Foreskin keratinocyte (primary cell): ENCODE measurements at places on chromosomes 12 and 14.

GRCh38 chr12:95004610-95005009 lies 1.1 kb upstream of the NDUFA12 start:
- DNase-seq = no peak

DNA sequence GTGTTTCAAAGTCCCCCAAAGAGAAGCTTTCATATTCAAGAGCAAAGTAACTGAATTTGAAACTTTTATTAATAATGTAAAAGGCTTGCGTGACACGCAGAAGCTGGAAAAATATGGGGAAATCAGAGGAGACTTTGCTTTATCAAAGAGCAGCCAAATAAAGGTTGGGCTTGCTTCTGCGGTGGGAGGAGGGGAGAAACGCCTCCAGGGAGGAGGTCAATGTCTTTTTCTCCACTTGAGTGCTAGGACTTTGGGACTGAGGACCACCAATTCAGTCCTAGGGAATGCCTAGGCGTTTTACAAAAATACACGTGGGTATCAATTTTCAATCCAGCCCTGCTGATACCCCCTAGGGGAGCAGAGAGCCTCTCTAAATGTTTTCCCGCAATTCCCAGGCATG lies 60.9 kb upstream of the FZD10 start:
- DNase-seq = no peak

DNA sequence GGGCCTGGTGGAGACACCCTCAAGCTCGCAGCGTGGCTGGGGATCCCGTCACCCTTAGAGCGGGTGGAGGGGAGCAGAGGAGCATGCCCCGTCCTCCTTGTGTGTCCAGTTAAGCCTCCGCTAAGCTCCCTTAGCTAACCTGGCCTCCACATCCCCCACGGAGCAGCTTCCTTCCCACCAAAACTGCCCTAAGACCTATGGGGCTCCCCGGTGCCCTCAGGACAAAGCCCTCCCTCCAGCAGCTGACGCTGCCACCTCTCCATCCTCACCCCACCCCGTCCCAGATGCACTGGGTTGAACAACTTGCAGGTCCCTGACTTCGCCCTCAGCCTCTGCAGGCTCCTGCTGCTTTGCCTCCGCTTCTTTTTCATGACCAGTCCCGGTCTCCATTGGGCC lies 4.0 kb downstream of the AHNAK2 start:
- no peak for DNase-seq

- DNase-seq = no peak
Observed at GRCh38 chr12:42030588-42030987, 114.1 kb downstream of the GXYLT1 start.
